Activated T-cell treated with anti-CD3 and anti-CD28 coated beads for 4 hours (primary cell): ENCODE measurements at places on chromosomes 3 and 15.

GRCh38 chr3:115652738-115653137, 29.4 kb downstream of the GAP43 start:
- DNase-seq, result no peak

GRCh38 chr3:129305592-129306091, 27.0 kb downstream of the HMCES start:
- no peak for DNase-seq

- peak; percentile 61 for DNase-seq
Measured at GRCh38 chr3:146469150-146470017, at the start of gene PLSCR2. Gene PLSCR2, minus strand, starts transcription at chr3:146469561. Its CDS starts 9,657 bp downstream, at chr3:146459904.

GRCh38 chr15:101501703-101502373, 12.3 kb upstream of the PCSK6 start:
- DNase-seq, result peak; percentile 27

DNA sequence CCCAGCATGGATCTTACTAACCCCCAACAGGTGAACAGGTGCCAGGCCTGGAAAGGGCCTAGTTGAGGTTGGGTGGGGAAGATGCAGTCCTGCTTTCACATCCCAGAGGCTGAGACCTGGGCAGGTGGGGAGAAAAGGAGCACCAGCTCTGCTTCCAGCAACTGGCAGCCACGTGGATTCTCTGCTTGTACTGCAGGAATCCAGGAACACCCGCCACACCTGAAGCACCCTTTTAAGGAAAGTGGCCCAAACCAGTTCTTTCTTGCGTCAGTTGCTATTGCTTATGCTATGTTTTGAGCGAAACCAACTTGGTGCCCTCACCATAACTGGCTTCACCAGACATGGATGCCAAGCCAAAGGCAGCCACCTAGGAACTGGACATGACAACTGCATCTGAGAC, 28.1 kb upstream of the NEO1 start:
- no peak for DNase-seq

DNA sequence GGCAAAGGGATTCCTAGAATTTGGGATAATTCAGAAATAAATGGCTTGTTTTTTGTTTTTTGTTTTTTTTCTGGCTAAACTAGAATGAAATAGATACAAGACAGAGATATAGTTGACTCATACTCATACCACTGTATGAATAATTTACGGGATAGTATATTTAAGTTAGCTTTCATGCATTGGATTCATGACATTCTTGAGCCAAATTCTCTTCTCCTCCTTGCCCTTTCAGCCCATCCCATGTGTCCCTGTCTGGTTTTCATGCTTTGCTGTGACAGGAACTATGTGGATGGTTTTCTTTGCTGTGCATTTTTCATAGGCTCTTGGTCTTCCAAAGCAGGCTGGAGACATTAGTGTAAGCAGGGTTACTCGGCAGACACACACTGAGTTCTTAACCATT, 66.6 kb upstream of the UMPS start:
- no peak for DNase-seq

- no peak for DNase-seq
Measured at GRCh38 chr3:73568371-73568862, 56.3 kb downstream of the PDZRN3 start.

DNA sequence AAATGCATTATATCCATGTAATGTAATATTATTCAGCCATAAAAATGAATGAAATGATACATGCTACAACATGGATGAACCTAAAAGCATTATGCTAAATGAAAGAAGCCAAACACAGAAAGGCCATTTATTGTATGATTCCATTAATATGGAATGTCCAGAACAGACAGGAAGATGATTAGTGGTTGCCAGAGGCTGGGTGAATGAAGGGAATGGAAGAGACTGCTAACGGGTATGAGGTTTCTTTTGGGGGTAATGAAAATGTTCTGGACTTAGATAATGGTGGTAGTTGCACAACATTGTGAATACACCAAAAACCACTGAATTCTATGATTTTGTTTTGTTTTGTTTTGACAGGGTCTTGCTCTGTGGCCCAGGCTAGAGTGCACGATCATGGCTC, 61.6 kb upstream of the MAP4 start:
- DNase-seq, result no peak

- no peak for DNase-seq
Measured at GRCh38 chr15:52085299-52085698, 27.3 kb downstream of the BCL2L10 start.

- no peak for DNase-seq
Measured at GRCh38 chr3:39804951-39805350, 4.5 kb upstream of the MYRIP start.
